ENCODE measurements at places on chromosomes 6 and 20. TPM values are rescaled to one million over a fixed set of nuclear protein-coding genes. Genes with fewer than 3 reads are reported as not detected.

Gene SYTL3
- 0.65 TPM for total RNA-seq

Gene ZNF831
- not detected for total RNA-seq

Gene TFAP2B
- total RNA-seq, result not detected

Gene LY6G5B
- 1.7 TPM for total RNA-seq

Gene TBXT
- not detected for total RNA-seq

Gene SIGLEC1
- total RNA-seq, result not detected

Gene SYCP2
- total RNA-seq, result 0.30 TPM

Gene CALHM5
- 11.4 TPM for total RNA-seq

Gene MLN
- not detected for total RNA-seq

Gene KIFC1
- total RNA-seq, result 30.2 TPM

Gene BNIP5
- total RNA-seq, result not detected
